CD8-positive, alpha-beta memory T cell (primary cell): ENCODE measurements at places on chromosomes 1 and 21.

- H3K27me3 ChIP-seq: no peaks in the 10 kb centered on the region
- H3K4me3 ChIP-seq: no peak overlapping the region
- H3K27ac ChIP-seq: no peak overlapping the region
- no peaks in the 10 kb centered on the region for H3K4me1 ChIP-seq
- no peak for DNase-seq
- no peaks in the 10 kb centered on the region for H3K36me3 ChIP-seq
These were observed 3.8 kb upstream of the SLAMF9 start for GRCh38 chr1:159957824-159958268.

DNA sequence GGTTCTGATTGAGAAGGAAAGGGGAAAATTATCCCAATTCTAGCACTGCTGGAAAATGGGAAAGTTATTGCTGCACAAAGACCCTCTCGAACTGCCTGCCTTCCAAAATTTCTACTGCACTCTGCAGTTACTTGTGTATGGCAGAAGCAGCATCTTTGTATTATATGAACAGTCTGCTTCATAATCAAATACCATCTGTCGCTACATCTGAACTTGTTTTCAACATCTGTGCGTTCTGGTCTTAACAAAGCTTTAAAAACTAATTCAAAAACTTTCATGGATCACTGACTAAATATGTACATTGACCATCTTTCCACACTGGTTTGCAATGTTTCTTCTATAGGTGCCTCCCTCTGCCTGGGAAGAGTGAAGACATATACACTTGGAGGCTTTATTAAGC is 79.2 kb downstream of the PROX1 start:
- no peaks in the 10 kb centered on the region for H3K4me1 ChIP-seq
- H3K27me3 ChIP-seq: no peaks in the 10 kb centered on the region
- H3K36me3 ChIP-seq: no peaks in the 10 kb centered on the region
- no peak for DNase-seq

DNA sequence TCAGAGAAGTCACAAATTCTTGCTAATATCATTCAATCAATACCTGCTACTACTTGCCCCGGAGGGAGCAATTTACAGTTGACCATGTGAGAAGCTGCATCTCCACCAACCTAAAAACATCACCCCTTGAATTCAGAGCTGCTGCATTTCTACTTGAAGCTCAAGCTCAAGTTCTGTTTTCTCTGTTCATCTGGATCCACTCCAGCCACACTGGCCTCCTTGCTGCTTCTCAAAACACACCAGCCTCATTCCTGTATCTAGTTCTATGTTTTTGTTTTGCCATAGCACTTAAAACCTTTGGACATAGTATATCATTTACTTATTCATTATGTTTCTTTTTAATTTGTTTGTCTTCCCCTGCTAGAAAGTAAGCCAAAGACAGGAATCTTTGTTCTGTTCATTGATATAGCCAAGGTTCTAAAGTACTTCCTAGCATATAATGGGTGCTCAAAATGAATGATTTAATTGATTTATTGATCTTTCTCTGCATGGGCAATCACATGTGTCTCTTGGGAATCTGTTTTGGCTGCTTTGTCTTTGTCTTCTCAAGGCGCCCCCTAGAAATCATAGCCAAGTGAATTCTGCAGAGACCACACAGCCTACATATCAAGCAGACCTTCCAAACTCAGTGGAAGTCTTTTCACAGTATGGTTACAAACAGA is 23.6 kb downstream of the SYF2 start:
- no peak overlapping the region for H3K4me3 ChIP-seq
- no peak overlapping the region for H3K27ac ChIP-seq
- no peaks in the 10 kb centered on the region for H3K4me1 ChIP-seq
- DNase-seq: no peak
- no peaks in the 10 kb centered on the region for H3K36me3 ChIP-seq

DNA sequence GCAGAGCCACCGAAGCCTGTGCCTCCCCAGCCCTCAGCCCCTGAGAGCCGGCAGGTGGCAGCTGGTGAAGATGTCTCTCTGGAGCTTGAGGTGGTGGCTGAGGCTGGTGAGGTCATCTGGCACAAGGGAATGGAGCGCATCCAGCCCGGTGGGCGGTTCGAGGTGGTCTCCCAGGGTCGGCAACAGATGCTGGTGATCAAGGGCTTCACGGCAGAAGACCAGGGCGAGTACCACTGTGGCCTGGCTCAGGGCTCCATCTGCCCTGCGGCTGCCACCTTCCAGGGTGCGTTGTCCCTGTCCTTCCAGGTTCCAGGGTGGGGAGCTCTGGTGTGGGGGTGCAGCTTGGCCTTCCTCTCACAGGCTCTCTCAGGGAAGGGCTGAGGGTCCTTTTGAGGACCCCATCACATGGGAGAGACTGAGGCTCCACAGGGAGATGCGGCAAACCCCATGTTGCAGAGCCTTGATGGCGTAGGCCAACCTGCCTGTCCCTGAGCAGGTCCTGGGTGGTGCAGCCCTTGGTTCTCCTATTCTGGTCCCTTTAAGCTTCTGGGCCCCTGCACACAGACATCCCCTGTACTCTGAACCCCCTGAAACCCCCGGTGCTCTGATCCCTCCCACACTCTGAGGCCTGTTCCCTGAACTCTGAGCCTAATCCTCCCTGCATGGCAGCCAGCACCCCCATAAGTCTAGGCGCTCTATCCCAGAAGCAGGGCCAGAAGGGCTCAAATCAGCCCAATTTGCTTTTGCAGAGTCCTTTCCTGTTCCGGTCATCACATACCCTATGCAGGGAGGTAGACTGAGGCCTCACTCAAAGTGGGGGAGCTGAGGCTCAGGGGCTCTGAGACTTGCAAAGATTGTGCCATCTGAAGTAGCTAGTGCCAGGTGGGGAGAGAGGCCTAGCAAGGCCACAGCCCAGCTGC is 88.5 kb downstream of the TRIM11 start:
- H3K4me3 ChIP-seq: no peak overlapping the region
- peaks cover 6% of the 10 kb centered on the region for H3K36me3 ChIP-seq
- no peaks in the 10 kb centered on the region for H3K27me3 ChIP-seq
- H3K27ac ChIP-seq: no peak overlapping the region
- H3K4me1 ChIP-seq: no peaks in the 10 kb centered on the region
- DNase-seq: no peak

- H3K4me1 ChIP-seq: no peaks in the 10 kb centered on the region
- H3K4me3 ChIP-seq: no peak overlapping the region
- H3K36me3 ChIP-seq: no peaks in the 10 kb centered on the region
- no peak for DNase-seq
These were observed 127.5 kb downstream of the UCK2 start for GRCh38 chr1:165954940-165955339.
